ENCODE measurements at places on chromosomes 2 and 18.

GRCh38 chr2:171516793-171517192 is 5.5 kb upstream of the CYBRD1 start:
- no peak for DNase-seq

- DNase-seq = no peak
Observed at GRCh38 chr2:147714582-147714981, 130.2 kb upstream of the ACVR2A start.

DNA sequence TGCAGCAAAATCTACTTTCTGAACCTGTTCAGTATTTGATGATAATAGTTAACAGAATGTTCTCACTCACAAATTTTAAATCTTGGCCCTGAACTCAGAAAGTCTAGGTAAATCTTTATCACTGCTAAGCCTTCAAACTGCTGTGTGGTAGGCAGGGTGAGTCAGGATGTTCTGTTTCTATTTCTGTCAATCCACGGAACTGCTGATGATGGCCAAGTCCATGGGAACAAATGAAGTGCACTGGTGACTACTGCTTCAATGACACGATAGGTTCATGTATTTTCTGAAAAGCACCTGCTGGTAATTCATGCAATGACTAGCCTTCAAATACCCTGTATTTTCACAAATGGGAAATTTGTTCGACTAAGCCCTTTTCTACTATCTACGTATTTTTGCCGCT is 14.2 kb downstream of the NIFK start:
- no peak for DNase-seq

- DNase-seq = no peak
Observed at GRCh38 chr2:158194229-158194628, 92.6 kb downstream of the UPP2 start.

DNA sequence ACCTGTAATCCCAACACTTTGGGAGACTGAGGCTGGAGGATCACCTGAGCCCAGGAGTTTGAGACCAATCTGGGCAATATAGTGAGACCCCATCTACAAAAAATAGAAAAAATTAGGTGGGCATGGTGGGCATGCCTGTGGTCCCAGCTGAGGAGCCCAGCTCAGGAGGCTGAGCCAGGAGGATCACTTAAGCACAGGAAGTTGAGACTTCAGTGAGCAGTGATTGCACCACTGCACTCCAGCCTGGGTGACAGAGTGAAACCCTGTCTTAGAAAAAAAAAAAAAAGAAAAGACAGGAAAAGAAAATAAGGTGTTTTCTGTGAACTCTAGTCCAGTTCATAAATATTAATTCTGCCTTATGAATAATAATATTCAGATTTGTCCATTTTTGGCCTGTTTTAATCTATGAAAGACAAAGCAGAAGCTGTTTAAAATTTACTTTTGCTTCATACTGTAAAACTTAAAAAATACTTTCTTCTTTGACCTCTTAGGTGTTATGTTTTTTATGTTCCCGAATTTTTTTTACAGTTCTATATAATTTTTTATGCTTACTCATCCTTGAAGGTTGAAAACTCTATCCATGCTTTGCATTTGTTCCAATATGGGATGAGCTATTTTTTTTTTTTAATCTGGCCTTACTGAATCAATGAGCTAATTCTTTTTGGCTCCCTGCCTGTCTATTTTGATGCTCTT is 8.4 kb upstream of the ANXA4 start:
- DNase-seq = no peak

DNA sequence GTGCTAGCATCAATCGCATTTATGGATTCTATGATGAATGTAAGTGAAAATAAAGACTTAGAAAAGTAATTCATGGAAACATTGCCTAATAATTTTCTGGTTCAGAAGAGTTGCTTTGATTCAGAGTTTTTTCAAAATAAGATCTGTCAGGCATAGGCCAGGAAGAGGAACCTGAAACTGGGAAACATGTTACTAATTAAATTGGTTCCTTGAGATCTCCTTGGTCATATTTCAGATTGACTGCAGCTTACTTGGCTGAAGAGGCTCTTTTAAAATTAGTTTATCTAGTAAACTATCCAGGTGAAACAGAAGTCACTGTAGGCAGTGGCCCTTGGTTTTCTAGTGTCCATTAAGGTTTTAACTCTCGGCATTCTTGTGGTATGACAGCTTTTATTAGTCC is 27.4 kb downstream of the PPP1CB start:
- DNase-seq = no peak

GRCh38 chr18:77136871-77137665 is 4.5 kb upstream of the MBP start:
- DNase-seq = no peak

GRCh38 chr18:54878659-54879358 is 50.5 kb downstream of the RAB27B start:
- DNase-seq = no peak

DNA sequence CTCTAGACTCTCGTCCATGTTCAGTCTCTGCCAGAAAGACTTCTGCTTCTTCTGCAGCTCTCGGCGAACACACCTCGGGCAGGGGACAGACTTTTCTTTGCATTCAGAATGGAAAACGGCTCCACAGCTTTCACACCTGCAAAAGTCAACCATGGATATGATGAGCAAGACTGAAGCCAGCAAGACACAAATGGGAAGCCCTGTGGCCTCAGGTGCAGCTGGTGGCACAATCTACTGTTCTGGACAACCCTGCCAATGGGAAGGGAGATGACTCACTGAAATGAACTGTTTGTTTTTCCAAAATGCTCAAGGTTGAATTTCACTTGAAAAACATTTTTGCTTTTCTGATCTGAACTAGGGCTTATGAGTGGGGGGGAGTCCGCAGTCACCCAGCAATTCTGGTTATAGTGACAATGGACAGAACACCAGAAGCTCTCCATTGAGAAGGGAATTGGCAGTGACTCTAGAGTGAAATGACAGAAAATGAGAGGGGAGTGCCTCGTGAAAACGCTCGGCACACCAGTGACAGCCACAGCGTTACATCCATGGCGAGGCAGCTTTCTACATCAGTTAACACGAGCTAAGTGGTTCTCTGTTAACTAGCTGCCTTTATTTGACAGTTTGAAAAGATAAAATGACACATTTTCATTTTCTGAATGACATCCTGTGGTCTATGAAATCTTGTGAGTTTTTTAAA is 58.8 kb upstream of the FZD5 start:
- DNase-seq = no peak

- DNase-seq = no peak
Observed at GRCh38 chr2:100040906-100041305, 101.5 kb downstream of the AFF3 start.

GRCh38 chr2:239035361-239035814 is 187.5 kb downstream of the TWIST2 start:
- peak; percentile 99 for DNase-seq

DNA sequence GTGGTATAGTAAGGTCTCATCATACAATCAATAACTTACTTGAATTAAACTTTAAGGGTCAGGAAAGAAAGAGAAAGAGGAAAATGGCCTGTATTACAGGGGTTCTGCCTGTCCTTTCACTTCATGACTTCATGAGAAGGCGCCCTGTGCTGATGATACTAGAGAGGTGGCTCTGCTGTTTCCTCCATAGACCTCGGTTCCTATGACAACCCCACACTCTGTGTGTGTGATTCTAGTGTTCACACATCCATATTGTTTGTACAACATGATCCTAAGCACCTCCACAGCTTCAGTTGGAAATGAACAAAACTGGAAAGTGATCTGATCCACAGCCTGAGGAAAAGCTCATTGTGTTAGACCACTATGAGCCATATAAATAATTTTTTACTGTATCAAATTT is 7.0 kb upstream of the REEP1 start:
- no peak for DNase-seq

DNA sequence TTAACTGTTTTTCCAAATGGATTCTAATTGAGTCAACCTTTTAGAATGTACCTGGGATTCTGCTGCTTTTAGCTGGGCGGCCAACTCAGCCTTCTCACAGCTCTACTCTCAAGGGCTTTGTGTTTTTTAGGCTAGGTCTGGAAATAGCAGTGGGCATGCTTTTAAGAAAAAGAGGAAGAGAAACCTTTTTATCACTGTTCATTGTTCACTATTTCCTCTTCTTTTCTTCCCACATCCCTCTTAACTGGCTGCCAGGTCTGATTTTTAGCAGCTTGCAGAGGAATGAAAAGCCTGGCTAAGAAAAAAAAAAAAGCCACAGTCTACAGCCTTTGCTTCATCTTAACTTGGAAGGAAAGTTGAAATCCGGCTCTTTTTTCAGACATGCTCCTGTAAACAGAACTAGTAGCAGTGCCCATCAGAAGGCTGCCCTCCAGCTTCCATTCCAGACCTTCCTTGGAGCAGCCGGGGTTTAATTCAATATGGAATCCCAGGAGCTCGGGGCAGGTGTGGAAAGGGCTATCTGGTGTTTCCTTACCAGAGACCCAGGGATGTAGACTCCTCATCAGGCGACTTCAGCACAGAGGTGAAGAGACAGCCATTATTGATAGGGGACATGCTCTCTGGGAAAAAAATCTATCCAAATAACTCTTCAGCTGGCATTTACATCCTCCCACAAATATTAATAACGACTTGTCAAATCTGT is 230.7 kb downstream of the MYO3B start:
- peak; percentile 37 for DNase-seq

GRCh38 chr2:177131858-177132257 is 80.7 kb upstream of the HNRNPA3 start:
- no peak for DNase-seq

DNA sequence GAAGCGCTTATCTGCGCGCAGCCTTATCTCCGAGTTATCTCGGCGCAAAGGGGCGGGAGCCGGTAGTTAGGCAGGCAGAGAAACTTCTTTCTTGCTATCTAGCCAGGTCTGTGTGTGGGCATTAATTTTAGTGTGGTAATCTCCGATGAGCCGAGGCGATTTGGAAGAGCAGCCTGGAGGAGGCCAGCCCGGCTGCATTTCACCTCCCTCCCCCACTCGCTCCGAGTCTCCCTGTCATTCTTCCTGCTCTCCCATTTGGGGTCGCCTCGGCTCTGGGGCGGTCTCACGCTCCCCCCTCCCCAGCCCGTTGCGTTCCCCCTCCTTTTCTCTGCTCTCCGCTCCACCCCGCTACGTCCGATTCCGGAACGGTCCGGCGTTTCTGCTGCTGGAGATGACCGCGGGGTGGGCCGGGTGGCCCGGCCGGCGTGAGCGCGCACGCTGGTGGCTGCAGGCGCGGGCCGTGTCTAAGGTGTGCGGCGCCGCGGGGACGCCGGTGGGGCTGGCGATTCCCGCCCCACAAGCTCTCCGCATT is 566 bp downstream of the GATA6 start:
- DNase-seq = peak; percentile 50

- DNase-seq = no peak
Observed at GRCh38 chr2:28828382-28828781, 17.7 kb downstream of the SPDYA start.

DNA sequence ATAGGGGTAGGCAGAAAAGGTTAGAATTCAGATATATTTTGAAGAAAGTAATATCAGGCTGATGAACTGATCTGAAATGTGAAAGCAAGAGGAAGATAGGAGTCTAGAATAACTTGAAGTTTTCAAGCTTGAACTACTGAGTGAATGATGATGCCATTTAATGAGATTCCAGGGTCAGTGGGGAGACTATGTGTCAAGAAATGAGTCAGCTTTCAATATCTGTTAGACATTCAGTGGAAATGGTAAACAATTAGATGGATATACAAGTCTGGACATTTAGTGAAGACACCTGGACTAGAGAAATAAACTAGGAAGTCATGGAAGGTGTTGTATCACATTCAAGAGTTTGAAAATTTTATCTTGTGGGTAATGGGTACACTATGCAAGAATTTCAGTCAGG is 326.9 kb downstream of the FSIP2 start:
- no peak for DNase-seq

GRCh38 chr2:106521016-106521415 is 33.9 kb downstream of the CD8B2 start:
- DNase-seq = no peak

DNA sequence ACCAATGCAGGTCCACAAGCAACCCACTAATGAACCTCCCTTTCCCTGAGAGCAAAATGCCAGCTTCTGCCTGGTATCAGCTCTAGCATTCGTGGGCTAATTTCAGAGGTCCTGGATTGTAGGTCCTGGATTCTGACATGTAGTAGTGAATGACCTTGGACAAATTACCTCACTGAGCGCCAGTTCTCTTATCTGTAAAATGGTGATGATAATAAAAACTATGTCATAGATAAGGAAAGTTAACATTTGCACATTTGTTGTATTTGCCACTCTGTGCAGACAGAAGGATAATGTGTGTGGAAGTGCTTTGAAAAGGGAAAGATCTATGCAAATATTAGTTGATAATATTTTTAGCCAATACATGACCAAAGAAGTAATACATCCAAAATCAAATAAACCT is 4.1 kb upstream of the TET3 start:
- DNase-seq = no peak

- DNase-seq = peak; percentile 15
Observed at GRCh38 chr2:164992818-164993217, 37.5 kb upstream of the SLC38A11 start.

GRCh38 chr18:37364237-37364636 is 201.4 kb downstream of the CELF4 start:
- DNase-seq = no peak

DNA sequence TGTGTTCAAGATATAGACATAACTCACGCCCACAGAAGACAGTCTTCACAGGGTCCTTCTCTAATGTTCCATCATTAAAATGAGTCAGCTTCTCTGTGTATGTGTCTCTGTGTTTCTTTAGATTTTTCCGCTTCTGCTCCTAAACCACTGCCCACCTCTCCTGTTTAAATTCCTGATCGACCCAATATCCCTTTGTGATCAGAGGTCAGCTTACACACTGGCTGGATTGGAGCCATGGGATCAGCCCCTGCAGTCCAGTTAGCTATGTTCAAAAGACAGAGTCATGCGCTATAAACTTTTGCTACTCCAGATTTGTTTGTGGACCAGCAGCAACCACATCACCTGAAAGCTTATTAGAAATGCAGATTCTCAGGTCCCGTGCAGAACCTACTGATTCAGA is 229.2 kb downstream of the C1D start:
- DNase-seq = no peak

- no peak for DNase-seq
Observed at GRCh38 chr2:187469538-187469937, 21.5 kb upstream of the CALCRL start.

- no peak for DNase-seq
Observed at GRCh38 chr2:241649404-241649803, 11.9 kb downstream of the ATG4B start.

DNA sequence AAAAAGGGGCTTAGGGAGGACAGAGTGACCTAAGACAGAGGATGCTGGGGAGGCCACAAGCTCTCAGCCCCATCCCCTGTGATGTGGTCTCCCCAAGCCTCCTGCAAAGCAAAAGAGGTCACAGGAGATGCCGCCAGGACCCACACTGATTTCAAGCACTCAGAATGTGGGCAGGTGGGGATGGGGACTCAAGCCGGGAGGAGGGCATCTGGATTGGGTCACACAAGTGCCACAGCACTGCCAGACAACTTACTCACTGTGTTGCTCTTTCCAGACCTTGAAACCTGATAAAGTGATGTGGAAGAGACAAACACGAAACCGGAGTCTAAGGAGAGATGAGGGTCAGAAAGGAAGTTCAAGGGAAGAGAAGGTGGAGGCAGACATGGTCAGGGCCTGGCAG is 95.7 kb downstream of the TTC32 start:
- DNase-seq = no peak

DNA sequence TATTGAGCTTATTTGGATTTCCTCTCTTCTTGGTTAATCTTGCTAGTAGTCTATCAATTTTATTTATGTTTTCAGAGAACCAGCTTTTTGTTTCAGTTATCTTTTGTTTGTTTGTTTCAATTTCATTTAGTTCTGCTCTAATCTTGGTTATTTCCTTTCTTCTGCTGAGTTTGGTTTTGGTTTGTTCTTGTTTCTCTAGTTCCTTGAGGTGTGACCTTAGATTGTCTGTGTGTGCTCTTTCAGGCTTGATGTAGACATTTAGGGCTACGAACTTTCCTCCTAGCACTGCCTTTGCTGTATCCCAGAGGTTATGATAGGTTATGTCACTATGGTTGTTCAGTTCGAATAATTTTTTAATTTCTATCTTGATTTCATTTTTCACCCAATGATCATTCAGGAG is 141.6 kb downstream of the ZNF236 start:
- DNase-seq = no peak

Measured in iPS-NIHi11 (cell line).